OCI-LY7 (cell line): ENCODE measurements at places on chromosomes 7 and 10.
A peak's percentile ranks its signal among the peaks of the same experiment; 100 is the strongest.

DNA sequence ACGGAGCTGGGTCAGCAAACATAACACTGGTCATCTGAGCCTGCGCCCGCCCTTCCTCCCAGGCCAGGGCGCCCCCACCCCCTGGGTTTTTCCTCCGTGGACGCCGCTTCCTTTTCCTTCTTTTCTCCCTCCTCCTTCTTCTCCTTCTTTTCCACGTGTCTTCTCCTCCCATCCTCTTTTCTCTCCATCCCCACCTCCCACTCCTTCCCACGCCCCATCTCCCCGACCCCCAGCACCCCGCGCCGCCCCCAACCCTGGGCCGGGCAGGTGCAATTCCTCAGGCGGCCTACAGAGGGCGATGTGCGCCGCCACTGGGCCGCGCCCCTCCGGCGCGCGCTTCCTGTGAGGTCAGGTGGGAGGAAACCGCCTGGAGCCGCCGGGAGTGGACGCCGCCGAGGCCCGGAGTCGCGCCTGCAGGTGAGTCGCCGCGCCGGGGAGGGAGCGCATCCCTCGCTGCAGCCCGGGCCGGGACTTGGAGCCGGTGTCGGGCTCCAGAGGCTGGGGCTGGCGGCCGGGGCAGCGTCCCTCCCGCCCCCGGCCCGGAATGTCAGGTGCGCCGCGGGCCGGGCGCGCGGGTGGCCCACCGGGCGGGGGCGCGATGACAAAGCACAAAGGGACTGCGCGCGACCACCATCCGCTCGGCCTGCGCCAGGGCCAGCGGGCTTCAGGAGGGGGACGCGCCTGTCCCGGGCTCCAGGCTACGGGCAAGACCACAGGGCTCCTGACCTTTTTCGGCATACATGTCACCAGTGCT lies at the start of gene FAM241B:
Gene FAM241B (plus strand): TSS at position 351 of the 754 bp plus-strand sequence. CDS start 1,497 bp downstream, outside the sequence.
- no peak for DNase-seq

DNA sequence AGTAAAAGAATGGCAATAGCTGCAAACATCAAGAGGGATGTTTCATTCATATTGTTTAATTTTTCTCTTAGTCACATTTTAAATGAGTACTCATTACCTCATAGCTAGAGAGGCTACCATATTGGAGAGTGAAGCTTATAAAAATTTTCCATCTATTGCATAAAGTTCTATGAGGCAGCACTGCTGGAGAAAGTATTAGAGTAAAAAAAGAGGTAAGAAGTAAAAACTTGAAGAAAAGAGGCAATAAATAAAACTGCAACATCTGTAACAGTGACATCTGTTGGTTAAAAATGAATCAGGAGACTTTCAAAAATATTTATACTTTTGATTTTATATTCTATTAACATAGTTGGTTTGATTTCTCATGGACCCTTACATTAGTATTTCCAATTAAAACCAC lies 284.5 kb upstream of the SEMA3D start:
- DNase-seq: no peak

GRCh38 chr7:41058986-41059741 lies 643.7 kb downstream of the INHBA start:
- no peak for DNase-seq

DNA sequence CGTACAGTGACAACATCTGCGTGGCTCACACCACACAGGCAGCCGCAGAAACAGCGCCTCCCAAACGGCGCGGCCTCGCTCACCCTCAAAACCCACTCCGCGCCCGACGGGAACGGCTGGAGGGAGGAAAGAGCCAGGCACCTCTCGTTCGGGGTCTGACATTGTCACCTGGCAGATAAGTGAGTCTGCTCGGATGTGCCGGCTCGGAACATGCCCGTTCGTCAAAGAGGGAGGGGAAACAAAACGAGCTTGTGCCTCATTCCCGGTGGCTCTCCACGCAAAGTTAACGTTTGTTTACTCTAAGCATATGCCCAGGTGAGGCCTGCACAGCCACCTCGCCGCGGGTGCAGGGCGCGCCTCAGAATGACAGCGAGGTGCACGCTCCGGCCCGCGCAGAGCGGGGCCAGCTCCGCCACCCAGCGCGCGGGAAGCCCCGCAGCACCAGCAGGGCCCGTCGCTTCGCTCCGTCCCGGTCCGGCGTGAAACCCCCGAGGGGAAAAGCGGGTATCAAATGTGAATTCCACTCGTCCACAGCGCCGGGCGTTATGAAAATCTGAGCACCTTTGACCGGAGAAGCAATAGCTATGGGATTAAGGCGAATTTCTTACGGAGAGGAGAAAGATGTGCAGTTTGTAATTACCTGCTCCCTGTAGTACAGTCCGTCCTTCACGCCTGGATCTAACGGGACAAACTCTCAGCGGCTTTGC lies 13.1 kb downstream of the CNPY1 start:
- DNase-seq: no peak

DNA sequence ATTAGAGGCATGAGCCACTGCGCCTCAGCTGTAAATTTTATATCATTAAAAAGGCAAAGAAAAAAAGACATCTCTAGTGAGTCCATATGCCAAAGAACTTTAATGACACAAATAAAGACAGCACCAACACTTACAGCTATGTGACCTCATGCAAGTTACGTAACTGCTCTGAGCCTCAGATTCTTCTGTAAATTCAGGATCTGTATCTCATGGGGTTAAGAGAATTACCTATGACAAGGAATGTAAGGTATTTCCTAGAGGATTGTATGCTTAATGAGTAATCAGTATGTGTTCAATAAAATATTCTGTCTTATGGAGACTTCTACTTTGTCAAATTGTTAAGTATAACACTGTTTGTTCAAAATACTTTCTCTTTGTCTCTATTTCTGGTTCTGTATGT lies 274.0 kb upstream of the GLI3 start:
- no peak for DNase-seq

- peak; percentile 64 for DNase-seq
These were observed 10.0 kb upstream of the CHCHD1 start for GRCh38 chr10:73771722-73772280.

GRCh38 chr7:82067628-82068264 lies 297.9 kb upstream of the HGF start:
- DNase-seq: no peak

GRCh38 chr10:5545778-5546710 lies 21.3 kb downstream of the CALML3 start:
- DNase-seq: no peak

DNA sequence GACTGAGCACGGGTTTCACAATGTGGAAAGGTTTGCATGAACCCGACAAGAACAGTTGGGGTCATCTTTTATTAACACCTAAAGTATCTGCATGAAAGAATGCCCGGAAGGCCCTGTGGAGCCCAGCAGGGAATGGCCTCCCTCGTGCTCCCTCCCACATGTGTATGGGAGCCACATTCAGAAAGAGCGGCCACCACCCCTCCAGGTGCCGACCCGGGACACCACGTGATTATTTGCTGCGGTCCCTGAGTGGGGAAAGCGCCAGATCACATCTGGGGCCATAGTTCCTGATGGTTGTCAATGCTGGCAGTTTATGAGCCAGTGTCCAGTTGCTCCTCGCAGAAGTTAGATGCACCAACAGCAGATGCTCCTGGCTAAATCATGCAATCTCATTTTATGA lies 571.4 kb downstream of the TCERG1L start:
- DNase-seq: no peak

- no peak for DNase-seq
These were observed 849.2 kb downstream of the IPMK start for GRCh38 chr10:57418476-57418875.

DNA sequence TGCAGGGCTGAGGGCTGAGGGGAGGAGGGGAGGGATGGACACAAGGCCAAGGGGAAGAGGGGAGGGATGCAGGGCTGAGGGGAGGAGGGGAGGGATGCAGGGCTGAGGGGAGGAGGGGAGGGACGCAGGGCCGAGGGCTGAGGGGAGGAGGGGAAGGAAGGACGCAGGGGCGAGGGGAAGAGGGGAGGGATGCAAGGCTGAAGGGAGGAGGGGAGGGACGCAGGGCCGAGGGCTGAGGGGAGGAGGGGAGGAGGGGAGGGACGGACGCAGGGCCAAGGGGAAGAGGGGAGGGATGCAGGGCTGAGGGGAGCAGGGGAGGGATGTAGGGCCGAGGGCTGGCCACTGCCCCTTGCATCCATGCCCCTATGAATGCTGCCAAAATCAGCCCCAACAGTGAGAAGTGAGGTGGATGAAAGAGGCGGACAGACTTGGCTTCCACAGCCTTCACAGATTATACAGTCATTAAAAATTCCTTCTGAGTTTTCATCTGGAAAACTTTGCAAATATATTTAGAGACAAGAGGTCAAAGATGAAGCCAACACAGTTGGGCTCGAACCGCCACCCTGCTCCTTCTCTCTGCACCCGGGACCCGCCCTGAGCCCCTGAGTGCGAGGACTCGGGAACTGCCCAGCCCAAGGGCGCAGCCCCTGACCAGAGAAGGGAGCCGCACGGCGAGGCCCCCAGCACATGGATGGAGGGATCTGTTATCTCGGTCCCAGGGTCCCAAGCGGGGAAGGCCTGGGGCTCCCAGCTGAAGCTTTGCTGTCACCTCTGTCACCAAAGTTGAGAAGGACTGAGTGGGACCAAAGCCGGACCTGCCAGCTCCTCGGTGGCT lies 65.8 kb downstream of the DIP2C start:
- DNase-seq: no peak
